ENCODE measurements at places on chromosomes 5 and 9.

DNA sequence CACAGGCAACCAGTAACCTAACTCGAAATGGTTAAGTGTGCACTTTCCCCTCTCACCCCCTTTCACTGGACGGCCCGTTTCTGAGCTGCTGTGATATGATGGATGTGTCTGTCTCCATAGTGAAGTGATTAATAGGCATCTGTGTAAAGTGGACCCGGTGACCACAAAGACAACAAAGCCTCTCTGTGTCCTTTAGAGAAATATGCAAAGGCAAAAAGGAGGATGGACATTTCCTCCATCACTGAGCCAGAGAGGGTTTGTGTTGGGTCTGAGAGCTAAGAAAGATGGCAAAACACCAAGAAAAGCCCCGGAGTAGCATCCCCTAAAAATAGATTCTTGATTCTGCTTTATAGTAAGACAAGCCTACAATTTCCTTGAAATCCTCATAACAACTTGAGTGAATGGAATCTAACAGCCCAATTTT lies 120.6 kb downstream of the SEMA6A start:
- DNase-seq: no peak
- H3K4me3 ChIP-seq: no peak overlapping the region
- no peaks in the 10 kb centered on the region for H3K4me1 ChIP-seq
- H3K27me3 ChIP-seq: no peaks in the 10 kb centered on the region
- H3K36me3 ChIP-seq: no peaks in the 10 kb centered on the region

DNA sequence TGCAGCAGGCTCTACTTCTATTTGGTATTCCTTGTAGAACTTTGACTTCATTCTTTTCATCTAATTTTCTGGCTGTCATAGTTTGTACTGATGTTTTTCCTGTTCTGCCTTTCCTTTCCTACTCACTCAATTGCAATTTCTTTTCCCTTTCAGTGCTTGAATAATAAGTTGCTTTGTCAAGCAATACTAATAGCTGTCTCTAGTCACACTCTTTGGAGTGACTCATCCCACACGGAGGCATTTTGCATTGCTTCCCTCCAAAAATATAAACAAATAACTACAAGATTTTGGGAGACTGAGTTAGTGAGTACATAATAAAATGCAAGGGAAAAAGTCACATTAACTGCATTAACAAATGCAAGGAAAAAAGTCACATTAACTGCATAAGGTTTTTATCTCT lies 465.9 kb downstream of the CDH9 start:
- H3K27ac ChIP-seq: no peak overlapping the region
- no peak for DNase-seq
- no peaks in the 10 kb centered on the region for H3K27me3 ChIP-seq
- no peaks in the 10 kb centered on the region for H3K36me3 ChIP-seq

DNA sequence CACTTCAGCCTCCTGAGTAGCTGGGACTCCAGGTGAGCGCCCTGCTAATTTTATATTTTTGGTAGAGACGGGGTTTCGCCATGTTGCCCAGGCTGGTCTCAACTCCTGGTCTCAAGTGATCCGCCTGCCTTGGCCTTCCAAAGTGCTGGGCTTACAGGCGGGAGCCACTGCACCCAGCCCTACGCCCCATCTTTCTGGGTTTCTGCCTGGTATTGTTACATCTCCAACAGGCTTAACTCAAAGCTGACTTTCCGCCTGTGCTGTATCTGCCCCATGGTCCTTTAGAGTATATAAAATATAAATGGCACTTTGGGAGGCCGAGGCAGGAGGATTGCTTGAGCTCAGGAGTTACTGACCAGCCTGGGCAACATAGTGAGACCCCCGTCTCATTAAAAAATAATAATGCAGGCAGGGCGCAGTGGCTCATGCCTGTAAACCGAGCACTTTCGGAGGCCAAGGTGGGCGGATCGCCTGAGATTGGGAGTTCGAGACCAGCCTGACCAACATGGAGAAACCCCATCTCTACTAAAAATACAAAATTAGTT lies 36.5 kb upstream of the GLDC start:
- no peak for DNase-seq
- H3K27me3 ChIP-seq: no peaks in the 10 kb centered on the region

GRCh38 chr5:24428345-24428744 lies 216.4 kb downstream of the CDH10 start:
- H3K27me3 ChIP-seq: no peaks in the 10 kb centered on the region
- no peak overlapping the region for H3K4me3 ChIP-seq
- H3K4me1 ChIP-seq: no peaks in the 10 kb centered on the region
- DNase-seq: no peak

- DNase-seq: no peak
- no peak overlapping the region for H3K4me3 ChIP-seq
- no peaks in the 10 kb centered on the region for H3K27me3 ChIP-seq
- no peak overlapping the region for H3K27ac ChIP-seq
- no peaks in the 10 kb centered on the region for H3K36me3 ChIP-seq
Measured at GRCh38 chr5:129541648-129542251, 81.7 kb downstream of the ADAMTS19 start.

DNA sequence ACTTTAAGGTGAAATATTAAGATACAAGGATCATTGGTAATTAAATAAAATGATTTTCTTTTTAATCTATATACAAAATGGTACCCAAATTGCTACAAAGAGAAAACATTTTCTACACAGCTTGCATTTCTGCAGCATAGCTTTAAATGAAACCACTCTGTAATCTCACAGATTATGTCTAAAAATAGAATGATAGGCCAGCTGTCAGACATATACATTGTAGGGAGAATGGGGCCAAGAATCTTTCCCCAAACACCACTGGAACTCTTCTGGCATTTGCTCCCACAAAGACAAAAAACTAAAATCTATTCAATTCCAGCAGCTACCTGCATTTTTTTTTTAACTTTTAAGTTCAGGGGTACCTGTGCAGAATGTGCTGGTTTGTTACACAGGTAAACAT lies 124.1 kb upstream of the NR5A1 start:
- H3K4me1 ChIP-seq: no peaks in the 10 kb centered on the region
- no peak overlapping the region for H3K27ac ChIP-seq
- no peaks in the 10 kb centered on the region for H3K36me3 ChIP-seq
- H3K4me3 ChIP-seq: no peak overlapping the region

- no peak overlapping the region for H3K4me3 ChIP-seq
- no peaks in the 10 kb centered on the region for H3K27me3 ChIP-seq
- H3K36me3 ChIP-seq: no peaks in the 10 kb centered on the region
- peak overlapping the region; percentile 99 for H3K27ac ChIP-seq
- DNase-seq: no peak
Measured at GRCh38 chr9:33161011-33161588, 6.0 kb downstream of the B4GALT1 start.

GRCh38 chr9:135239100-135239768 lies 151.8 kb downstream of the OLFM1 start:
- H3K27ac ChIP-seq: no peak overlapping the region
- H3K36me3 ChIP-seq: no peaks in the 10 kb centered on the region
- no peaks in the 10 kb centered on the region for H3K4me1 ChIP-seq
- no peak overlapping the region for H3K4me3 ChIP-seq
- no peaks in the 10 kb centered on the region for H3K27me3 ChIP-seq
- no peak for DNase-seq

DNA sequence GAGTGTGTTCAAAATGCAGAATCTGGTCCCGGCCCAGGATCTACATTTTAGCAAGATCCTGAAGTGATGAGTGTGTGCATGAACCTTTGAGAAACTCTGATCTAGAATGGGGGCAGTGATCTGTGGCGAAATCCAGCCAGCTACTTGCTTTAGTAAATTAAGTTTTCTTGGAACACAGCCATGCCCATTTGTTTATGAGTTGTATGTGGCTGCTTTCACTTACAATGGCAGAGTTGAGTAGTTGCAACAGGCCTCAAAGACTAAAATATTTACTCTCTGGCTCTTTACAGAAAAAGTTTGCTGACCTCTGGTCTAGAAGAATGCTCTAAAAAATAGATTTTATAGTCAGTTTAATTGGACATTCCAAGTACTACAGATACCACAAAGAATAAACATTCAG lies 588.3 kb downstream of the BNC2 start:
- H3K27me3 ChIP-seq: no peaks in the 10 kb centered on the region
- peaks cover 10% of the 10 kb centered on the region for H3K4me1 ChIP-seq
- no peak overlapping the region for H3K27ac ChIP-seq
- no peak overlapping the region for H3K4me3 ChIP-seq
- no peaks in the 10 kb centered on the region for H3K36me3 ChIP-seq

GRCh38 chr5:151686674-151687407 lies at the start of gene SPARC:
TSS of gene SPARC (minus strand) at chr5:151686915. CDS start at chr5:151676188, 10,727 bp downstream.
- H3K27ac ChIP-seq: peak within 1 kb of the TSS; percentile 85
- H3K27me3 ChIP-seq: no peaks in the 10 kb centered on the region
- H3K4me1 ChIP-seq: no peaks in the 10 kb centered on the region
- no peaks in the 10 kb centered on the region for H3K36me3 ChIP-seq
- H3K4me3 ChIP-seq: peak within 1 kb of the TSS; percentile 46
- DNase-seq: peak; percentile 55

- no peaks in the 10 kb centered on the region for H3K4me1 ChIP-seq
- peak; percentile 71 for DNase-seq
- H3K27ac ChIP-seq: peak overlapping the region; percentile 60
- peak overlapping the region; percentile 65 for H3K4me3 ChIP-seq
- no peaks in the 10 kb centered on the region for H3K27me3 ChIP-seq
Measured at GRCh38 chr9:112174222-112174964, 704 bp downstream of the SUSD1 start.

GRCh38 chr9:107373809-107374208 lies 90.7 kb downstream of the RAD23B start:
- H3K27ac ChIP-seq: no peak overlapping the region
- H3K27me3 ChIP-seq: no peaks in the 10 kb centered on the region
- H3K4me3 ChIP-seq: no peak overlapping the region
- H3K36me3 ChIP-seq: no peaks in the 10 kb centered on the region
- no peaks in the 10 kb centered on the region for H3K4me1 ChIP-seq

GRCh38 chr5:1789834-1790471 lies 9.7 kb downstream of the MRPL36 start:
- no peaks in the 10 kb centered on the region for H3K27me3 ChIP-seq
- DNase-seq: no peak
- no peak overlapping the region for H3K4me3 ChIP-seq
- no peaks in the 10 kb centered on the region for H3K36me3 ChIP-seq
- no peak overlapping the region for H3K27ac ChIP-seq

DNA sequence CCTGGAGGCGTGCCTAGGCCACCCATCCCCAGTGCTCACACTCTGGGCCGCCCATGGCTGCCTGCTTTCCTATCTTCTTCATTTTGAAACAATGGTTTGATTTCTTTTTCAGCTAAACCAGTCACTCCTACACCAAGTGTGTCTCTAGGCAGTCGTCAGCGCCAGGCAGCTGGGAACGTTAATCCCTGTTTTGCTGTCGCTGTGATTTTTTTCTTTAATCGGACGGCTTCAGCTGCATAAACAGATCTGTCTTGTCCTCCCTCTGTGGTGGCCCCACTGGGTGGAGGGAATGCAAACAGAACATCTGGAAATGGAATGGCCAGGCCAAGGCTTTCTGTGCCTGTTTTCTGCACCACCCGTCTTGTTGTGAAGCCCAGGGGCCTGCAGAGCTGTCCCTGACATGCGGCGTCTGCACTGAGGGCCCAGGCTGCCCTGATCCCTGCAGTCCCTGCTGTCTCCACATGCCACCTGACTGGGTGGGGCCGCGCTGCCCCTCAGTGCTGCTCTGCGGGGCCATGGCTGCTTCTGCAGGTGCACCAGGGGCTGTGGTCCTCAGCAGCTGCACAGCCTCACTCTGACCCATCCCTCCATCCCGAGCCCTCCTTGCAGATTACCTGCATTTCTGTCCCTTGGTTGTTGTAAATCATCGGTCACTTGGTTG lies 51.5 kb downstream of the WNK2 start:
- no peaks in the 10 kb centered on the region for H3K27me3 ChIP-seq
- no peak for DNase-seq
- no peak overlapping the region for H3K4me3 ChIP-seq
- no peak overlapping the region for H3K27ac ChIP-seq

- H3K27ac ChIP-seq: no peak overlapping the region
- no peaks in the 10 kb centered on the region for H3K4me1 ChIP-seq
- no peaks in the 10 kb centered on the region for H3K36me3 ChIP-seq
- H3K27me3 ChIP-seq: no peaks in the 10 kb centered on the region
Measured at GRCh38 chr5:150603491-150603890, 37.0 kb upstream of the SYNPO start.

DNA sequence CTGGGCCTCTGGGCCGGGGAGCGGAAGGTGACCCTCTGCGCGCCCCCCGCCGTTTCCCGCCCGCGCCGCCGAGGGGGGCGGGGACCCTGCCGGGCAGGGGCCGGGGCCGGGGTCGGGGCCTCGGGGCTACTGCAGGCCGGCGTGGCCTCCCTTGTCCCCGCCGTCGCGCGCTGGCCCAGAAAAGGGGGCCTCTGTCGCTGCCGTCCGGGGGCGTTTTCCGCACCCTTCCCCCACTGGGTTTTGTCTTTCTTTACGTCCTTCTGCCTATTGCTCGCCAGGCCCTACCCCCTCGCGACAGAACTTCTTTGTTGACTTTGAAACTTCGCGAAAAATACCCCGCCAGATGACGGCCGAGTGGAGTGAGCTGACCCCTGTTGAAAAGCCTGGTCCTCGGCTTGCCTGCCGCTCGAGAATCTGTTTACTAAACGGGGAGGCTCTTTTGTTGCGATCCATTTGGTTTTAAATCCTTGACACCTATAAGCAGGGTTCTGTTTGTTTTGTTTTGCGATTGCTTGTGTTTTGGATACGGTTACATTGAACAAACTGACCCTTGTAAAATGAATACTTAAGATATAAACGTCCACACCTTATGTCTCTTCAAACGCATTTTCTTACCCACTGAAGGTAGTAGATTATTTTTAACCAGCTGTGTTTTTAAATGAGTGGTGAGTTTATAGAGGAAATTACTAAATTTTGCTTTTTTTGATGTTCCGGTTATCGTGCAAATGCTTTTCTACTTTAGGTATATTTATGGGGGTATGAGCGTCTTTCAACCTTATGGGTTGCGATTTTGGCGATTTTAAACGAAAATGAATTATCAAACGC lies 765 bp downstream of the MARCHF6 start:
- no peaks in the 10 kb centered on the region for H3K36me3 ChIP-seq
- peak; percentile 49 for DNase-seq
- H3K4me3 ChIP-seq: peak overlapping the region; percentile 89
- no peaks in the 10 kb centered on the region for H3K27me3 ChIP-seq
- peak overlapping the region; percentile 98 for H3K27ac ChIP-seq

DNA sequence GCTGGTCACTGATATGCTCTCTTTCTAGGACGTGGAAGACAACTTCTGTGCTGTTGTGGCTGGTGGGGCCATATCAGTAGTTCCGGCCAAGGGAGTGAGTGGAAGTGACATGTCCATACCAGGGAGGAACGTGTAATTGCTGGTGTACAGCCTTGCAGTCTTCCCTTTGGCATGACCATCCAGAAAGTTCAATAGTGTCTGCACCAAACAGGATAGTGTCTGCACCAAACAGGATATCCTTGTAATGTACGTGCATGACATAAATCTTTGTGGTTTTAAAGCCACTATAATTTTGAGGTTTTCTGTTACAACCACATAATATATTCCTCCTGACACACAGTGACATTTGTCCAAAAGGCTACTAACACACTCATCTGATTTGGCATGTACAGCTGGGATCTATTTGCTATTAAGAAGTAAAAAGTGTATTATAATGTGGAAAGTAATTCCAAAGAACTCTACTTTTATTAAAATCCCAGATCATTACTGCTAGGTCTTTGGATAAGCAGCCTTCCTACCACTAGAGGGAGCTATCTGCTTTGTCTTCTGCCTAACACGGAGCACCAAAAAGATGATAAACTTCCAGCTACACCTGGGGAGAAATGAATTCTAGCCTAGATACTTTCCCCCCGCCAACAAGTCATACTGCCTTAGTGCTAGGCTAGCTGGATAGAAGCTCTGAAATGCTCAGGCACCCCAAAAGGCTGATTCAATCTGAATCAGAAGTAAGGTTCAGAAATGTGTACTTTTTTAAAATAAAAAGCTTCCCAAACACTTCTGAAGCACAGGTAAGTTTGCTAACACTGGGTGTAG lies 52.7 kb downstream of the RNF145 start:
- no peaks in the 10 kb centered on the region for H3K4me1 ChIP-seq
- no peak for DNase-seq
- peaks cover 15% of the 10 kb centered on the region for H3K36me3 ChIP-seq
- H3K4me3 ChIP-seq: no peak overlapping the region
